ENCODE measurements at places on chromosomes 3 and 15.

GRCh38 chr3:63385629-63386028 lies 107.5 kb downstream of the SYNPR start:
- DNase-seq, result no peak

GRCh38 chr3:197686899-197687298 lies 49.8 kb downstream of the RUBCN start:
- no peak for DNase-seq

- no peak for DNase-seq
These were observed 13.2 kb upstream of the ZBED2 start for GRCh38 chr3:111608383-111608782.

GRCh38 chr15:98737721-98738120 lies 89.4 kb downstream of the IGF1R start:
- no peak for DNase-seq

DNA sequence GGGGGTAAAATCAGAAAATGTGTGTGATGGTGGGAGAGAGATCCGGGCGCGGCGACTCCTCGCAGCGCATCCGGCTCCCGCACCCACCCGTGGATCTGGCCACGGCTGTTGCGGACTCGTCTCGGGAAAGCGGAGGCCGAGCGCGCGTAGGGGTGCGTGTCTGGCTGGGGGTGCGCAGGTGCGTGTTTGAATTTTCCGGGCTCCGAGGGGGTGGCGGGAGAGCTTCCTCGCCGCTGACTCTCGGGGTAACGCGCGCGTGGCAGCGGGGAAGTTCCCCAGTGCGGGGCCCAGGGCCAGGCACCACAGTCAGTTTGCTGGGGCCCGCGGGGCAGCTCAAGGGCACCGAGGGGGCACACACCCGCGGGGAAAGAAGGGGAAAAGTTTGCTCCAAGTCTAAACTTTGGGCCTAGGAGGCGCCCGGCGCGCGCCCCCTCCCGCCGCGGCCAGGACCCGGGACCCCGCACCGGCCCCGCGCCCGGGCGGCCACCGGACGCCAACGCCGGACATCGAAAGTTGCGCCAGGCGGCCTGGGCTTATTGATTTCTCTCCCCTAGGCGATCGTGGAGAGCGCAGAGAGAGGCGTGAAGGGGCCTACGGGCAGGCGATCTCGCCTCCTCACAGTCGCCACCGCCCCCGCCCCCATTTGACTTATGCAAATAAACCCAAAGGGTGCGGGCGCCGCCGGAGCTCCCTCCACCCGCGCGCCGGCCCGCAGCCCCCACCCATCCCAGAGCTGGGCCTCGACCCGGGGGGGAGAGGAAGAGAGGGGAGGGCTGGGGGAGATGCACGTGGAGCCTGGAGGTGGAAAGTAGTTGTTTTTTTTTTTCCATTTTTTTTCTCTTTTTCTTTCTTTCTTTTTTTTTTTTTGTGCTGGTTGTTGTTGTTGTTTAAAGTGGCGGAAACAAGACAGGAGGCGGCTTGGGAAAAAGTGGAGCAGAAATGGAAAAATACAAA lies 639 bp downstream of the FOXP1 start:
- DNase-seq, result peak; percentile 69

DNA sequence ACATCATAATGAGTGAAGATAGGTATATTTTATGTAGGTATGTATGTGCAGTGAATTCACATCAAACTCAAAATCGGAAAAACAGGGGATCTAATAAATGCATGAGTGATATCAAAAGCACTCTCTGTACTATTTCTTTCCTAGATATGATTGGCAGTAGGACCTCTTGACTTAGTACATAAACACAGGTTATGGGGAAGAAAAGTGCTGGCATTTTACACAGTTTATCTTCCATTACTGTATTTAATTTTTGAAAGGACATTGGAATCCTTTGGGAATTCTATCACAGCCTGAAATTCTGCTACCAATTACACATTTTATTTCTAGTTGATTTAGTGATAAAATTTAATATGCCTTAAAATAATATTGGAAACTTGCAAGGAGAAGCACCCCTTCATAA lies 470.5 kb upstream of the ONECUT1 start:
- DNase-seq, result no peak

DNA sequence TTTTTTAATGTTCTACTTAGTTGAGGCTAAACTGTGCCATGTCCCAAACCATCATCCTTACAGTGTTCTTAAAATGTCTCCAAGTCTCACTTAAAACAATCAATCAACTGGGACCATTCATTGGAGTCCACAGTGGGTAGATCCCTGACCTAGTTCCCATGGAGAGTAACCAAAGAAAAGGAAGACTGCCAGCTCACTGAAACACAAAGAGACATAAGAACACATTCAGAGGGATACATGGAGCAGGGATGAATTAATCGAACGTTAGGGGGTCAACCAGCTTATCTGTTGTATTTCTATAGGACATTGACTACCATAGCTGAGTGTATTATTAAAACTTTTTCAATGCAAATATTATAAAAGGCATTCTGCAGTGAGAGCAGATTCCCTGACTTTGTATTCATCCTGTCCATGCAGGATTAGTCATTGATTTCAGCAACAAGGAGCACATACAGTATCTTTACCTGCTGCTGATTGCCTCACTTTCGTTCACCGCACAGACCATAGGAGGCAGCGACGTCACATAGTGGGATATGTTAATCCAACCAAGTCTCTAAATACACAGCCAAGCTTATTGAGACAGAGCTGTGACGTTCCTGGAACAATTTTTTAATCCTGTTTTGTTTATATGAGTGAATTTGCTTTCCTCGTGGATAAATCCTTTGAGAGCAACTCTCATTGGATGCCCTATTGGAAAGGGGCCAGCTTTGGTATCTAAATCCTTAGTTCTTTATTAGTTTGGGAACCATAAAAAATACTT lies 364.9 kb upstream of the RBMS3 start:
- no peak for DNase-seq

Data from activated CD4-positive, alpha-beta T cell treated with anti-CD3 and anti-CD28 coated beads, Interleukin-2, amount 50 U/mL, for 4 hours (primary cell).